ENCODE measurements at places on chromosomes 3 and 15.
A peak's percentile ranks its signal among the peaks of the same experiment; 100 is the strongest.

- no peak for DNase-seq
These were observed 30.1 kb downstream of the ZDHHC19 start for GRCh38 chr3:196181127-196181546.

GRCh38 chr15:82530606-82531379 lies 9.5 kb downstream of the RPS17 start:
- DNase-seq, result no peak

- DNase-seq, result no peak
These were observed 26.9 kb downstream of the CHDH start for GRCh38 chr3:53819163-53819868.

DNA sequence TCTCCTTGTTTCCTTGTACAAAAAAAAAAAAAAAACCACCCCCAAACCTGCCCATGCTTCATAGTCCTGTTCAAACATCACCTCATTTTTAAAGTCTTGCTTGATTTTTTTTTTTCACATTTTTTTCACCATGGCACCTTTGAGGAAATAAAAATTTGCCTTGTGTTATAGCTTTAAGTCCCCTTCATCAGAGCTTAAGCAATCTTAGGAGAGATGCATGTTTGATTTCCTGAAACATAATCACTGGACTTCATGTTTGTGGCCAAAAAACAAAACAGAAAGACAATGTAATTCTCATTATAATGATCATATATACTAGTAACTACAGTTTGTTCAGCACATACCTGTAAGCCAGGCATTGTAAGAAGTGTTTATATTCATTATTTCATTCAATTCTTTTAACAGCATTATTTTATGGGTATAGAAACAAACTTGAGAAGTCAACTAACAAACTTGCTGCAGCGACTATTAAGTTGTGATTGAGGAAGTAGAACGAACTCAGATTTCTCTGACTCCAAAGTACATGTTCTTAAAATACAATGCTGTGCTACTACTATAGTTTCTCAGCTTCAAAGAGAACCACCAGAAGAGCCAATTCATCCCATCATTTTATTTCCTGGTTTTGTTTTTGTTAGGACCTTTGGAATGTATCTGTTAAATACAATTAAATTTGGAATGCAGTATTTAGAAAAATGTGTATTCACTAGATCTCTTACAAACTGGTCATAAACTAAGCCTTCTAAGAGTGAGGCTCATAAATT lies 203.8 kb downstream of the TCF12 start:
- DNase-seq, result no peak

- no peak for DNase-seq
These were observed 545.0 kb downstream of the ZPLD1 start for GRCh38 chr3:102979682-102980354.

- no peak for DNase-seq
These were observed 347.7 kb downstream of the ZBBX start for GRCh38 chr3:167032267-167032876.

- peak; percentile 66 for DNase-seq
These were observed 740 bp upstream of the ZBTB47 start for GRCh38 chr3:42652611-42653302.

DNA sequence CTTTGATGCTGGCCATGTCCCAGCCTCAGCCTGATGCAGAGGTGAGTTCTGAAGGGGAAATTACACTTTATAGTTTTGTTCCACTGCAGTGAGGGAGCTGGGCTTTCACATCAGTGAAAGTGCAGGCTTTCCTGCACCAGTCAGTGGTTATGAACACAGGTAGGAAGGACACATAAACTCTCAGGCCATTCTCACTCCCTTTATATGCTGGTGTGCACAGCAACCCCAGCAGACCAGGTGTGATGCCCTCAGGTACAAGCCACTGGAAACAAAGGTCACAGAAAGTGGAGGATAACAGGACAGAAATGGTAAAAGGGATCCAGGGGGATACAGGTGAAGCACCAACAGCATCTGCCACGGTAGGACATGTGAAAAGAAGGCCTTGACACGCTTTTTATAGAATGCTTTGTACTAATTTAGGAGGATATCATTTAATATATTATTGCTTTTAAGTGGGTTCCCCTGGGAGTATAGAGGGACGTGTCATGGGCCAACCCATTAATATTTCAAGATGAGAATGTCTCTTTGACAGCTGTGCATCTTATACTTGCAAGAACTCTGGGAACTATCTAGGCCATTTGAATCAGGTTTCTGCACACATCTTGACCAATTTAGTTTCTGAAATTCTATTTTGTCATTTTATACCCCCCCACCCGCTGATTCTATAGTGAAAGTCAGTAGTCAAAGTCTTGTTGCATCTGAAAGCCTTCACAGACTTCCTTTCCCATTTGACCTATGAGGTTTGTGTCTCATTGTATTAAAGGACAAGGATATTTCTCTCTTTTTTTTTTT lies 25.0 kb upstream of the BLM start:
- no peak for DNase-seq

DNA sequence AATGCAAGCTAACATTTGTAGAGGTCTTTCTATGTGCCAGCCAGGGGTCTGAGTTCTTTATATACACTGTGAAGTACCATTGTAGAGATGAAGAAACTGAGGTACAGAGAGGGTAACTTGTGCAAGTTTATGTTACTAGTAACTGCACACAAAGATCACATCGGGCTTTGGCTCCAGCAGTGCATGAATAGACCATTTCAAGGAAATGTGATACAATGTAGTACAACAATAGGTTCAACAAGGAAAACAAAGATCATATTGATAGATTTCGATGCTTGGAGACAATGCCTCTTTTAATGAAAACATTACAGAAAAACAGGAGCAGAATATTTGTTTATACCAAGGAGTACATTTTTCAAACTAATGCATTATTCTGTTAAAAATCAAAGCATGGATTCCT lies 115.3 kb downstream of the POLR2M start:
- no peak for DNase-seq

DNA sequence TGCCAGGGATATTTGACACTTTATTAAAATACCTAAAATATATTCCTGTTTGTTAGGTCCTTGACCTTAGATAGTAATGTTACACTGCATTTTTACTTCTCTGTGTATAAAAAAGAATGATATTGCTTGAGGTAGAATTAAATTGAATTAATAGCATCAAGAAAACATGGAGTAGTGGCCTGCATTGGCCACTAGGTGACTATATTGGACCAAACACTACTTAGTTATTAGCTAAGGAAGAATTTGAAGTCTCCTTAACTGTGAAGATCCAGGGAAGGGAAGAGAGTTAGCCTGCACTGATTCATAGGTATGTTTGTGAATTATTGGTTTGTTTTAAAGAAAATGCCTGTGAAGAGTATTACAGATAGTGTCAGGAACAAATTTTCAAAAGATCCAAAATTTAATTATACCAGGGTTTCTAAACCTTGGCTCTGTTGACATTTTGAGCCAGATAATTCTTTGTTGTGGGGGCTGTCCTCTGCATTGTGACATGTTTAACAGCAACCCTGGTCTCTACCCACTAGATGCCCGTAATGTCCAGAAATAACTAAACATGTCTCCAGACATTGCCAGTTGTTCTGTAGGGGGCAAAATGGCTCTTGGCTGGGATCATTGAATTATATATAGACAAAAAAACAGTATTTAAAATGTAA lies 103.6 kb upstream of the THSD4 start:
- DNase-seq, result no peak

- no peak for DNase-seq
These were observed 48.0 kb upstream of the TBL1XR1 start for GRCh38 chr3:177245250-177245649.

DNA sequence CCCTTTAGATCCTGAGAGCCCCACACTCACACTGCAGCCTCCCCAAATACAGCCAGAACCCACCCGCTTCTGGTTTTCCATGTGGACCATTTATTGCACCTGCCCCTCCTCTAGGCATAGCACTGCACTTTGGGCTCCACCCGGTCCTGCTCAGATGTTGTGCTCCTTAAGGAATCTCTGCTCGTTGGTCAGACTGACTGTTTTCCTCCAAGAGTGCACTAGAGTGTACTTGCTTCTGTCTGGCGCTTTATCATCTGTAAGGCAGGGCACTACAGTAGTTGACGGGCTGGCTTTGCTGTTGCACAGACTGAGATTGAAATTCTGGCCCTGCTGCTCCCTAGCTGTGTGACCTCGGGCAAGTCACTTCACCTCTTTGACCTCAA lies 124.1 kb downstream of the CACNA1D start:
- no peak for DNase-seq

- no peak for DNase-seq
These were observed 849 bp upstream of the HDAC11 start for GRCh38 chr3:13479332-13479581.

DNA sequence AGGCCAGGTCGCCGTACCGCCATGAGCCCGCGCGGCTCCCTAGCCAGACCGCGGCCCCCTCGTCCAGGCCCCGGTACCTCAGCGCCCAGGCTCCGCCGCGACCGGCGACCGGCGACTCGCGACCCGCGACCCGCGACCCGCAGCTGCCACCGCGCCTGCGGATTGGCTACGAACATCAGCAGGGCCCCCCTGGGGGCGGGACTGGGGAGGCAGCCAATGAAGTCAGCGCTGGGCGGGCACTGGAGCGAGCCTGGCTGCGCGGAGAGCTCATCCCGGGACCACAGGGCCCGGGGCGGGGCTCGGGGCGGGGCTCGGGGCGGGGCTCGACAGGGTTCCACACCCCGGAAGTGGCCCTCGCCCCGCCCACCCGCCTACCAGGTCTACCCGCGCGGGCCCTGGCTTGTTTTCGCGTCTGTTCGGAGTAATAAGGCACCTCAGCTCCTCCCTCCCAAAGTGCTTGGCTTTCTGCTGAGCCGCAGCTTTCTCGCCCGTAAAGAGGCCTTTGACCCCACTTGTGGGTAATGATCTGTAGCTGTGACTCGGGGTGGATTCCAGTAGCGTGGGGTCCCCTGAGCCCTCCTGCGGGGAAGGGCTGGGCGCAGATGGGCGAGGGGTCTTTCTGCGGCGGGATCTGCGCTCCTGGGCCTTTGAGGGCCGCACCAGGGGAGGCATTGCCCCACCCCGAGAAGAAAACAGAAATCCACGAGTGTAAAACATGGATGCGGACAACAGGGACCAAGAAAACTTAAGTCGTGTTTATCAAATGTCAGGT lies at the start of gene LYSMD4:
TSS of gene LYSMD4 (minus strand) at position 170 of the 772 bp plus-strand sequence. CDS start 1,438 bp downstream, outside the sequence.
- DNase-seq, result peak; percentile 92

GRCh38 chr15:32952901-32953532 lies 235.2 kb downstream of the GREM1 start:
- no peak for DNase-seq

- no peak for DNase-seq
These were observed 12.7 kb upstream of the PLCH1 start for GRCh38 chr3:155757577-155757976.

- no peak for DNase-seq
These were observed at the start of gene GRM2 for GRCh38 chr3:51706788-51707731. TSS of gene GRM2 (plus strand) at chr3:51707068. CDS start at chr3:51708984, 1,916 bp downstream.

DNA sequence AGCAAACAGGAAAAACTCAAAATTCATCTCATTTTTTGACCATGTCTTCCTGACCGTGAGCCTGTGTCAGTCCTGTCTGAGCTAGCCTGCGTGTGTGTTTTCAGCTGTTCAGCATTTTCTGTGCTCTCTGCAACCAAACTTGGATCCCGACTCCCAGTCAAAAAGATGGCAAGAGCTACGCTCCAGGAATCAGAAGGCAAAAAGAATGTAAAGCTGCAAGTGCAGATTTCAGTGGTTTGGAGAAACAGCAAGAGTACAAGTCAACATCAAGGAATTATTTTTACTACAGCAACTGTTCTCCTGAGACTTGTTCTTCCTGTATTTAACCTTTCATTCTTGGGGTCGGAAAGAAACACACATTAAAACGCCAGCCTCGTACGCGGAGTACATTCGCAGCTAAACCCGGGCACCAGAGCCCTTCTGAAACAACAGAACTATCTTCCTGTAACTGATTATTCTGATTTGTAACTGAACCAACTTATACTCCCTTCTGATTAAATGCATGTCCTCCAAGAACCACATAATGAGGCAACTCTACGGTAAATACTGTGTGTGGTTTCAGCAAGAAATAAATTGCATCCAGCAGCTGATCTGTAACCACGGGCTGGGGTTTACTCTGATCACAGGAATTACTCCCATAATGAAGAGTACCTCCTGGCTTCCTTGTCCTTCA lies 107.4 kb downstream of the LRIG1 start:
- DNase-seq, result no peak

DNA sequence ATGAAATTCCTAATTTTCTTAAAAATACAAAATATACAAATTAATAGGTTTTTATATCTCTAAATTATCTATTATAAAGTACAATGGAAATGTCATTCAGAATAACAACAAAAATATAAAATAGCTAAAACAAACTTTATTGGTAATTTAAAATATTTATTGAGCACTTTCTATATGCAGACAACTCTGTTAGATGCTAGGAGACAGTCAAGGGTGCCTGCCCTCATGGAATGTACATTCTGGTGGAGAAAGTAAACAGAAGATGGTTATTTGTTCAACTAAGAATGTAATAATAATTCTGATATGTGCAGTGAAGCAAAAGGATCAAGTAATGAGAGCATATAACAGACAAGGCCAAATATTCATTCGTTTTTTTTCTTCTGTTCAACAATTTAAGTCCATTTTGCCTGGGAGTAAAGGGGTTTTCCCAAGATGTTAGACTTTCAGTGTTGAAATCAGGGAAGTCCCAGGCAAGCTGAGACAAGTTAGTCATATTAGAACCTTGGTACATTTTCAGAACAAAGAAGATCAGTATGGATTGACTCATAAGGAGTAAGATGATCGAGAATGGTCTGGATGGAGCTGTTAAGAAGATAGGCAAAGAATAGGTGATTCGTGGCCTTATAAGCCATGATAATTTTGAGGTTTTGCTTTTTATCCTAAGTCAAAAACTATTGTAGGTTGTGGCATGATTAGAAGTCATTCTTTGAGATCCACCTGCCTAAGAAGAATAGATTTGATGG lies 150.2 kb upstream of the MLF1 start:
- DNase-seq, result no peak

DNA sequence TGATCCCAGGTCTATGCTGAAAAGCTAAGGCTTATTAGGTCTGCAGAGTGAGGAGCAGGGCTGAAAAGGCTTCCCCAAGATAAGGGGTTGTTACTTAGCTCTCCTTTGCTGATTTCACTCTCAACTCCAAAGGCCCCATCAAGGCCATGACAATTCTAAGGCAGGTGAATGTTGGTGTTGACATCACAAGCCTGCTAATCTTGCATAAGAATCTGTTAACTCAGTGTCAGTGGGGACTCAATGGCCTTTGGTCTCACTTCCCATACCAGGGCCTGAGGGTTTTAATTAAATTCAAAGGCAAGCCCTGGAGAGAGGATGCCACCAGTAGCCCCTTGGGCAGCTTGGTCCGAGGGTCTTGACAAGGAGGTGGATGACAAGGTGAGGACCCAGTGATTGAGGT lies 9.4 kb upstream of the ALAS1 start:
- no peak for DNase-seq

DNA sequence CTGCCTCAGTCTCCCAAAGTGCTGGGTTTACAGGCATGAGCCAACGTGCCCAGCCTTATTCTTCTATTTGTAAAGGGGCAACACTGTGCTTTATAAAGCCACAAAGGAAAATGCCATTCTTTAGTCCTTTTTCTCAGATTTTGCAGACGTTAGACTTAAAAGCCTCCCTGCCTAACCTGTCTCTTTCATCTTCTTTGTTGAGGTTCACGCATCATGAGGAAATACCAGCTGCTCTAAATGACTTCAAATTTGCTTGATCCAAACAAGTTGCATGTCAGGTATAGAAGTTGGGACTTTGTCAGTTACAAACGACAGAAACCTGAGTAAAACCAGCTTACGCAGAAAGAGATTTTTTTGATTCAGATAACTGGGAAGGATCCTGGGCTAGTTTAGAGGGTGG lies 51.1 kb upstream of the LRRFIP2 start:
- DNase-seq, result no peak

- DNase-seq, result no peak
These were observed 198.0 kb upstream of the PFN2 start for GRCh38 chr3:150168698-150169097.

- DNase-seq, result no peak
These were observed 160.6 kb downstream of the APBA2 start for GRCh38 chr15:29046281-29046810.

- DNase-seq, result no peak
These were observed 74.1 kb downstream of the LRTM1 start for GRCh38 chr3:54853573-54854404.

All from CMK (cell line).